ENCODE measurements at places on chromosomes 12 and 14.

DNA sequence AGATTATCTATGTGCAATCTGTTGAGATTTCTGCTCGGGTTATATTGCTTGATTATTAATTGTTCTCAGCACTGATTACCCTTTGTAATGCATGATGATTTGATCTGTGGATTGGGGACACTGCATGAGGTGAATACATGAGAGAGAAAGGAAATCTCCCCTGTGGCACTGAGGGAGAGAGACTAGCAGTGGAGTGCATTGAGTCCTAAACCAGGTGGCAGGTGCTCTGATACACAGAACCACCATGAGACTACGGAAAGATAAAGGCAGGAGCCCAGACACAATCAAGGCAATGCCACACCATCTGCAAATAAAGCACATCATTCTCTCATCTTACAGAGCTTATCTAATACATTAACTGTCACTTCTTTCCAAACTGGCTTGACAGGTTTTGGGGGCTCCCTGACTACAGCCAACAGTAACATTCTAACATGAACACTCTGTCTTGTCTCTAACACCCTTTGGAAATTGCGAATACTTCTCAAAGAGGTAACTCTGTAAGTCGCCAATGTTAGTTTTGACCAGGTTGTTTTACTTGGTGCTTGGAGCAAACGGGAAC lies 37.6 kb upstream of the TSPAN8 start:
- no peak for DNase-seq

GRCh38 chr14:99199846-99200653 lies 71.9 kb downstream of the BCL11B start:
- DNase-seq = no peak

DNA sequence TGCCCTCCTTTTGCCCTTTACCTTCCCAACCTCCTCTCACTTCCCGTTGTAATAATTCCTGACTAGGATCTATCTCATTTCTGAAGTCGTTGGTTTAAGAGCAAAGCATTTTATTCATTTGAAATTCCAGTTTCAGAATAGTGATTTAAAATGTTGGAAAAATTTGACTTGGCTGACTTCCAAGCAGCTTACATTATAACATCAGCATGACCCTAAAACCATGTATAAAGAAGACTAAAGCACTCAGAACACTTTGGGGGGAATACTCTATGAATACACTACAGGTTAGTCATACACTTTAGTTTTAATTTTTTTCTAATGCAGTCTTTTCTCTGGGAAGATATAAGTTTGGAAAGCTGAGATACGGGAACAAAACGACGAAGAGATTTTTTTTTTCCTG lies 161.1 kb downstream of the BTG1 start:
- DNase-seq = no peak

DNA sequence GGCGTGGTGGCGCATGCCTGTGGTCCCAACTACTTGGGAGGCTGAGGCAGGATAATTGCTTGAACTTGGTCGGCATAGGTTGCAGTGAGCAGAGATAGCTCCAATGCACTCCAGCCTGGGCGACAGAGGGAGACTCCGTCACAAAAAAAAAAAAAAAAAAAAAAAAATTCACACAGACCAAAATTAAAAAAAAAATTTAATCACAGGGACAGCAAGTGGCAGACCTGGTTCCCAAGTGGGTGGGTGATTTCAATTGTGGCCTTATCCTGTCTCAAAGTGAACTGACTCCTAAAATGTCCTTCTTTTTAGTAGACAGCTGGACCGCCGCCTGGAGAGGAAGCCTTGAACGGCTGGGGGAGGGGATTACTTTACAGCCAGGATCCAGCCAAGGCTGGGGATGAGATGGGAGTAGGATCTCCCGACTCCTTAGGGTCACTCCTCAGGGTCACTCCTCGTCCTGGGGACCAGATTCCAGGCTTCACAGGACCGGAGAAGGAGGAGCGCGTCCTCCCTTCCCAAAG lies 1.5 kb upstream of the KCNH3 start:
- DNase-seq = no peak

GRCh38 chr12:27014859-27015729 lies 910 bp upstream of the TM7SF3 start:
- DNase-seq = no peak

- DNase-seq = no peak
Observed at GRCh38 chr14:24368562-24369252, 723 bp downstream of the NFATC4 start.

DNA sequence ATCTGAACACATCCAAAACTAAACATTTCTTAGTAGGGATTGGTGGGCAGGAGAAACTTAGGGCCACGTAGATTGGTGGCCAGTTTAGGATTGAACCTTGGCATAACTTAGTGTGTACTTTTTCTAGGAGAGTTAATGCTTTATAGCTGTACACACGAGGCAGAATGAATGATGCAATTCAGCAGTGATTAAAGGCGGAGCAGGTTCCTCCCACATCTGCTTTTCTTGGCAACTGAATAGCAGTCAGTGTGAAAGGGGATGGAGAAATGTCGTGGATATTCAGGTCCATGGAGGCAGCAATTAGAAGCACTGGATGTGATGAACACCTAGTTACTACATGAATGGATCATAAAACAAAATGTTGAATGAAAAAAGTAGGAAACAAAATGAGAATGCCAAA lies 493.8 kb downstream of the FUT8 start:
- no peak for DNase-seq

- DNase-seq = no peak
Observed at GRCh38 chr14:99132821-99133635, 139.0 kb downstream of the BCL11B start.

DNA sequence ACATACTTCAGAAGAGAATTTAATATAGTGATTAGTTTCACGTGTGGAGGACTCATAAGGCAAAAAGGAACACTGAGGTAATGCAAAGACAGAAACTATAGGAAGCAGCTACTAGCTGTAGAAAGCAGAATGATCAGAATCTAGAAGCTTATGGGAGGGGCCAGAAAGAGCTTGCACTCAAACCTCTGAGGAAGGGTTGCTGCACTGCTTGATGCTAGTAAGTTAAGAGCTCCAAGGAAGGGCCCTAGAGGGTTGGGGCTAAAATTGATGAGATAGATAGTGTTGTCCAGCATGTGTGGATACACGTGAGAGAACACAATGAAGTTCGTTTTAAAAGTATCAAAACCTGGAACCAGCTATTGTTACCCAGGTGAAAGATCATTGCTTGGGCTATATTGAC lies 311.1 kb downstream of the SLC6A15 start:
- DNase-seq = no peak

- peak; percentile 48 for DNase-seq
Observed at GRCh38 chr12:49750027-49750995, 9.0 kb downstream of the TMBIM6 start.

- no peak for DNase-seq
Observed at GRCh38 chr12:100823963-100824362, 29.4 kb downstream of the ANO4 start.

DNA sequence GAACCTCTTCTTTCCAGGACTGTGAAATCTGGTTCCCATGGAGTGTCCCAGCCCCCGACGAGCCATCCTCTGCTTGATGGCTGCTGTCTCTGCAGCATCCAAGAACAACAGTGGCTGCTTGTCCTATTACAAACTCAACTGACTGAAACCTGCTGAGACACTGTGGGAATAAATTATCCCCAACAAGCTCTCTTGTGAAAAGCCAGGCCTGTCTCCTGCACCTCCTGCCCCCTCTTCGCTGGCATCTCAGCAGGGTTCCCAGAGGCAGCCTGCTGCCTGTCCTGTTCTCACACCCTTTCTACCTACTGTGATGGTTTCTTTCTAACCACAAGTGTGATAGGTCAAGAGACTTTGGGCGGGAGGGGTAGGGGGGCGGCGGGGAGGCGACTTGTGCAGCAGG lies 180.2 kb downstream of the TSPAN9 start:
- DNase-seq = no peak

- DNase-seq = no peak
Observed at GRCh38 chr12:113043240-113043639, 13.3 kb upstream of the DTX1 start.

DNA sequence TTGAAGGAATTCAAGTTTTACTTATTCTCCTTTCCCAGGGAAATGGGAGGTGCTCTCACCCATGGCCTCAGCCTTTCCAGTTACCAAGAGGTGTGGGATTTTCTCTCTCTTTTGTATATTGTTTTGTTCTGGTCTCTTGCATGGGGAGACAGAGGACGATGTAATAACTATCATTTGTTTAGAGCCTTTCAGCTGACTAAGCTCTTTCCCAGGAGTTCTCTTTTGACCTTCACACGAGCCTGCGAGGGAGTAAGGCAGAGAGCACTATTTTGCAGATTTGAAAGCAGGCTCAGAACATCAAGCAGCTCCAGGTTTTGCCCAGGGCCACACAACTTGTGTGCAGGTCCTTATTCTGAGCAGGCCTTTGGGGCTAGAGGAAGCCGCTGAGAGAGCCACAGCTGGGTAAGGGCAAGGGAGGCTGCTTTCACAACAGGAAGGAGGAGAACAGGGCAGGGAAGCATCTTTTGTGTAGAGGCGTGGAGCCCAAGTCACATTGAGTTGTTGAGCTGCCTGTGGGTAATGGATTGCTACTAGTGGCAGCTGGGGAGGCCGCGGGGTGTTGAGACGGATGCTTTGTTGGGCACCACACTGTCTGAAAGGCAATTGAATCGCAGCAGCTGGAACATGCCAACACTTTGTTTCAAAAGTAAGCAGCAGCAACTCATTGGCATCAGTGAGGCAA lies 116.2 kb downstream of the PRMT8 start:
- DNase-seq = no peak

DNA sequence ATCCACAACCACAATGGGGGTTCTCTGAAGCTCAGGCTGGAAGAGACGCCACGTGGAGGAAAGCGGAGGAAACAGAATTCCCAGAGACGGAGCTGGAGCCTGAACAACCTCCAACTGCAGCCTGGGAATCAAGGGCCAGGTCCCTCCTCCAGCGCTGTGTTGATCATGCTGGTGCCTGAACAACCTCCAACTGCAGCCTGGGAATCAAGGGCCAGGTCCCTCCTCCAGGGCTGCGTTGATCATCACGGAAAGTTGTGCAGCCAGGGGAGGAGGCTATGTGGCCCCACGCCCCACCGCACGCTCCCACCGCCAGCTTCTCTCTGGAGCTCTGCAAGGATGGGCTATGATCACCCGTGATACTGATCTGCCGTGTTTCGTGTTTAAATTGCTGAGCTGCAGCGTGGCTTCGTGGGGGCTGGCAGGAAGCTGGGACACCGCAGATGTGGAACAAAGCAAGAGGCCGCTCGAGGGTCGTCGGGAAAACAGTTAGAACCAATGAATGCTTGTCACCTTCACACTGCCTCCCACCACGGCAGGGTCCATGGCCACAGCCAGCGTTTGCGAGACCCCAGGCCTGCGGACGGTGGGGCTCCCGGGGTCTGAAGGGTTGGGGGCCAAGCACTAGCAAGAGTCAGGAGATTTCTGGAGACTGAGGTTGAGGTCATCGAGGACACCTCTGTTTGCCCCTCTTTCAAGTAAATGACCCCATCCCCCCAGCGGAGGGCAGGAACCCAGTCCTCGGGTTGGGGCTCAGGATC lies 51.8 kb upstream of the FBRSL1 start:
- no peak for DNase-seq

DNA sequence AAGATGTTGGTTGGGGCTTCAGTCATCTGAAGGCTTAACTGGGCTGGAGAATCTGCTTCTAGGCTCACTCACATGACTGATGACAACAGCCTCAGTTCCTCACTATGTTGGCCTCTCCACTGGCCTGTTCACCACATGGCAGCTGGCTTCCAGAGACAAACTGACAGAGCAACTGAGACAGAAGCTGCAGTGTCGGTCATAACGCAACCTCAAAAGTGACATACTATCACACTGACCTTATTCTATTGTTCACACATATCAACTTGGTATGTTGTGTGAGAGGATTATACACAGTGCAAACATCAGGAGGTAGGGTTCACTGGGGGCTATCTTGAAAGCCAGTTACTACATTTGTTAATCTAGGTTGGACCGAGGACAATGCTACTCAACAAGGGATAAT lies 92.9 kb downstream of the PAWR start:
- no peak for DNase-seq

DNA sequence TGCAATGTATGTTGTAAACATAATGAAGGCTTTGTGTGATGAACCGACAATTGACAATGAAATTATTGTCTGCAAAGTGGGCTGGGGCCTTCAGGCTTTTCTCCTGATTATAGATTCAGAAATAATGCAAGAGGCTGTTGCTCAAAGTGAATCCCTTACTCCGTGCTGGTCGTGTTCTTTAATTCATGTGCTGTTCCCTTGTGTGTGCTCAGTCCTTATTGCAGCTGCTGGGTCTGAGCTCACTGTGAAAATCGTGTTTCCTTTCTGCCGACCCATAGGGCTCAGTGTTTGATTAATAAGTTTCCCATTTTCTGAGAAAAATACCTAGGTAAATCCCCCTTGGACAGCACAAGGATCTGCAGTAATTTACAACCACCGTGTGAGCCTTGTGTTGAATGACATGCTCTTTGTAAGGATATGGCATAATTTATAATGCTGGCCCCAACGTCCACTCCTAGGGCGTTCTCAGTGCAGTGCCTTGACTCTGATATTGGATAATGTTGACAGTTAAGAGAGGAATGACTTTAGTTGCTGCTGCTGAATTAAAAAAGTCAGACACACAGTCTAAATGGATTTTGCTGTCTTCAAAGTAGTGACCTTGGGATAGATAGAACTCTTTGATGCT lies 81.6 kb downstream of the RGS6 start:
- no peak for DNase-seq

- DNase-seq = peak; percentile 80
Observed at GRCh38 chr14:100850841-100851585, 25.1 kb downstream of the MEG3 start.

- no peak for DNase-seq
Observed at GRCh38 chr12:106551410-106551809, 31.4 kb upstream of the RFX4 start.

DNA sequence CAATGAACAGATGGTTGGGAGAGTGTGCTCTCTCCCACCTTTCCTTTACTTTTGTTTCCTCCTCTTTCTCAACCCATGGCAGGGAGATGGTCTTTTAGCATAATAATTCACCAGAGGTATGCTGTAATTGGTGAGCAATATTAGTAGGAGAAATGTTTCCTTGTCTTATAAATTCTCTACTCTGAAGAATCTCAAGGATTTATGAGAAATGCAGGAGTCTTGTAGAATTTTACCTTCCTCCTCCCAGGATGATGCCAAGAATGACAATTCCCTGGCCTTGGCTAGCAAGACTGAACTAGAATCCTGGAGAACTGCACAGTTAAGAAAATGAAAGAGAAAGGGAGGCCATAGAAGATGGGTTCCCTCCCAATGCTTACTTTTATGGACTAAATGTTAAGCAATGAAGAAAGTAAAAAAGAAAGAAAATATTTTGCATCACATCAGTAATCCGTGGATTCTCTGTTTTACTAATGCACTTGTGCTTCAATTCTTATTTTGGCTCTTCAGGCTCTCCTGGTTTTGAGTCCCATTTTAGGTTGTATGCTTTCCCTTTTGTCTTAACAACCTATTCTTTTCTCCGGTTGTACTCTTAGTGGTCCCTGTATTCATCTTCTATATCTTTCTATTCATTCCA lies 192.9 kb upstream of the GARIN6 start:
- DNase-seq = no peak

DNA sequence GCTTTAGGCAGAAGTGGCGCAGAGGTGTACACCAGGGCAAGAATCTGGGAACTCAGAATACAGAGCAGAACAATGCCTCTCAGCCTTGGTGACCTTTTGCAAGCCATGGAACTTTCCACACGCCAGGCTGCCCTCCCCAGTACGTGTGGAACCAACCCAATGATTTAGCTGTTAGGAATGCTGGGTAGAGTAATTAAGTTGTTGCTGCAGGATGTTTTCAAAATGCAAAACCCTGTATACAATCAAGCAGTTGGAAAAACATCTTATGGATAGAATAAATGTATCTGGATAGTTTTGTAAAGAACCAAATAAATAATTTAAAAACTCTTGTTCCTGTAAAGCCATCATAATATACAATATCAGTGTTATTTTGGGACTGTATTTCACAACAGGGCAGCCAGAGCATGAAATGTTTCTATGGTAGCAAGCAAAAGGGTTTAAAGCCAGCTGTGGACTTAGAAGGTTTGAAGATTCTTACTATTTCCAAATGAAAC lies 19.4 kb downstream of the PPP1R36 start:
- DNase-seq = no peak

Data from activated CD4-positive, alpha-beta T cell treated with anti-CD3 and anti-CD28 coated beads for 24 hours (primary cell).